ENCODE measurements at places on chromosomes 3 and 15.

DNA sequence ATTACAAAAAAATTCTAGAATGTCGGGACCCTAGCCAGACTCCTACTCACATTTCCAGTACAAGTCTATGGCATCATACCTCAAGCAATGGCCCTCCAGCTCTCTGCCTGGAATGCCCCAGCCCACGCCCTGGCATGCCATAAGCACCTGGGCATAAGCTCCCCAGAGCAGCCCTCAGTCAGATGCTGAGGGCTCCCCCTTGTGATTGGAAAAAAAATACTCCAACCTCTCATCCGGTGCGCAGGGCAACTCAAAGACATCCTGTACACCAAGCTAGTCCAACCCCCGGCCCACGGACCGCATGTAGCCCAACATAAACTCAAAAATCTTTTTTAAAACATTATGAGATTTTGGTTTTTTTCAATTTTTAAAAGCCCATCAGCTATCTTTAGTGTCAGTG is 115.4 kb downstream of the NEK10 start:
- peak; percentile 3 for DNase-seq

DNA sequence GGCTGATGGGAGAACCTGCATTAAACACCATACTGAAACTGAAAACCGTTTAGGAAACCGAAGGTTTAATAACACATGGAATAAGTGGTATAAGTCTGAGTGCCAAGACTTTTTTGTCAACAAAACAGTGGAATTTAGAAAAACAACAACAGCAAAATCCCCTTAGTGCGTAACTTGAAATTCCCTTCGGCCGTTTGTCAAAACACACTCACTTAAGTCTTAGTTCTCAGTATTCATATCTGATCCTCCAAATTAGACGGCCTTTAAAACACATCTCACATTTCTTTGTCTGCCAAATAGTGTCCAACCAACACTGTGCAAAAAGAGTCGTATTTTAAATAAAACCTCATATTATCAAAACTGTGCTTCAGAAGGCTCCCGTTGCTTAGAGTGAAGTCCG is 64.5 kb downstream of the LRCH3 start:
- no peak for DNase-seq

DNA sequence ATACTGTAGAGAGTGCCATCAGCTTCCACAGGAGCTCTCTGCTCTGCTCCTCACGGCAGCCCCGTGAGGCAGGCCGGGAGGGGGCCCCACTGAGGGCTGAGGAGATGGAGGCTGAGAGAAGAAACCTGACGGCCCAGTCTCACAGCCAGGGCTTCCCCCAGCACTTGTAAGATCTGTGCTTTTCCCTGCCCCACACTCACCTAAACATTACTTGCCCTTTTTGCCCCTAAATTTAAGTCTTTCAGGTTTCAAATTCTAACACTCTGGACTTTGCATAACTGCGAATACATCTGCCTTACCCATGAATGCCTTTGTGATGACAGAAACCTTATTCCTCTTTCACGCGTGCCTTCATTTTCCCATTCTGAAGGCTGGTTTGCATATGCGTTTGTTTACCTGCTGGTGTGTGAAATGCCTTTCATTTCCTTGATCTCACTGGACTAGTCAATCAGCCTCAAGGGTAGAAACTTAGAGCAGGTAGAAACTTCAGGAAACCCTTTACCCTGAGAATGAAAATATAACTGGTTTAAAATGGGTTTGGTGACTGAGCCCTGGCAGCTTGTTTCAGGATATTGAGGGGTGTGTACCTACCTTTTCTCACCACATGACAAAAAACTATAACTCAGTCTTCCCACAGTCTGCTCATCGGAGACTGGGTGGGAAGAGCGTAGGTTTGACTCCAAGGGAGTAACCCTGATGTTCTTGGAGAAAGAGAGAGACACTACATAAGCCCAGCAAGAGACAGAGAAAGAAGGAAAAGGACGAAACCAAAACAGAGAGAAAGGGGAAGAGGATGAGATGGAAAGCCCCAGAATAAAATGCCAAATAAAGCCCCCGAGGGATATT is 20.1 kb downstream of the SLC12A8 start:
- DNase-seq = peak; percentile 35

DNA sequence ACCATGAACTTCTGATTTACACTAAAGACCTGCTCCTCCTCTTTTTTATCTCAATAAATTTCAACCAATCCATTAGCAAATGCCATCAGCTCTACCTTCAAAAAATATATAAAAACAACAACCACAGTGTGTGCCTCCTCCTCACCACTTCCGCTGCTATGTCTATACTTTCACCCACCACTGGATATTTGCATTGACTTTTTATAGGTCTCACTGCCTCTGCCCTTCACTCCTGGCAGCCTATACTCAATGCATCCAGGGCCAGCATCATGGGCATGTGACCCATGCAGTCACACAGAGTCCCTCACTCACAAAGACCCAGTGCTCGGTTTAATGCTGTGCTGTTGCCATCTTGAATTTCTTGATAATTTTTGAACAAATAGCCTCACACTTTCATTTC is 53.5 kb upstream of the CCDC54 start:
- no peak for DNase-seq

GRCh38 chr3:38599886-38600285 is 49.6 kb downstream of the SCN5A start:
- DNase-seq = no peak

DNA sequence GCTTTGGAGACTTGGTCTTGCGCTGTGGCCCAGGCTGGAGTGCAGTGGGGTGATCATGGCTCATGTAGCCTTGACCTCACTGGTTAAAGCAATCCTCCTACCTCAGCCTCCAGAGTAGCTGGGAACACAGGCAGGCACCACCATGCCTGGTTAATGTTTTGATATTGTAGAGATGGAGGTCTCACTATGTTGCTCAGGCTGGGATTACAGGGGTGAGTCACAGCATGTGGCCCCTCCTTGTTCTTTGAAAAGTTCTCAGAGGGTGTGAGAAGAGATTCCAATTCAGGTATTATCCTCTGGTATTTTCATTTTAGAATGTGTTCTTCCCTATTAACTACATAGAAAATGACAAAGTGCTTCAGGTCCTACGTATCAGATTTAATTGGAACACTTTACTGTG is 51.9 kb upstream of the RPL32 start:
- no peak for DNase-seq

GRCh38 chr15:77844798-77845446 is 212.2 kb upstream of the LINGO1 start:
- no peak for DNase-seq

- DNase-seq = no peak
These were observed 276.0 kb downstream of the UACA start for GRCh38 chr15:70487387-70487740.

DNA sequence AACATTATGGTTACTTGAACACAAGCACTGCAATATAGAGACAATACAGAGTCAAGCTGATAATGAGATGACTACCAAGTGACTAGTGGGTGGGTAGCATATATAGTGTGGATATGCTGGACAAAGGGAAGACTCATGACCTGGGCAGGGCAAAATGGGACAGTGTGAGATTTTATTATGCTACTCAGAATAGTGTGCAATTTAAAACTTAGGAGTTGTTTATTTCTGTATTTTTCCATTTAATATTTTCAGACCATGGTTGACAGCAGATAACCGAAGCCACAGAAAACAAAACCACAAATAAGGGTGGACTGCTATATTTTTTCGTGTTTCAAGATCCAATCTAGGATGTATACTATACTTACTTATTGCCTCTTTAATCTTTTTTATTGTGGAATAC is 19.6 kb downstream of the GALK2 start:
- DNase-seq = no peak

DNA sequence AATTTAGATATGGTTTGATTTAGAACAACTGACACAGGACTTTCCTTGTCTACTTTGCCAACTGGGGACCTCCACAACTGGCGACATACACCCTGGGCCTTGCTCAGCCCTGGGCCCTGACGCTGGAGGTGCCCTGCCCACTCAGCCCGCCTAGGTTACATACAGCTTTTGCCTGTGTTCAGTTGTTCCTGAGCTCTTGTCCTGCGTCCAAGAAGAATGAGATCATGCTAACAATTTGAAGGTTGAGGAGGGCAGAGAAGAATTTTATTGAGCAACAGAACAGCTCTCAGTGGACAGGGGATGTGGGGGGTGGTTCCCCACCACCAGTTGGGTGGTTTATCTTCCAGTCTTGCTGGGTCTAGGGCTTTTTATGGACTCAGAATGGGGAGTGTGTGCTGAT is 67.9 kb downstream of the IQCH start:
- DNase-seq = no peak
